Uterus (tissue), 4 donors: ENCODE measurements at places on chromosomes 7 and 10. TPM values are rescaled to one million over a fixed set of nuclear protein-coding genes. Genes with fewer than 3 reads are reported as not detected.

- DNase-seq: no peak
Measured at GRCh38 chr7:50717181-50717580, 65.5 kb downstream of the GRB10 start.

GRCh38 chr10:6068422-6068821, 6.3 kb upstream of the IL2RA start:
- DNase-seq: no peak

- no peak for DNase-seq
Measured at GRCh38 chr7:36116347-36117202, 36.5 kb upstream of the EEPD1 start.

DNA sequence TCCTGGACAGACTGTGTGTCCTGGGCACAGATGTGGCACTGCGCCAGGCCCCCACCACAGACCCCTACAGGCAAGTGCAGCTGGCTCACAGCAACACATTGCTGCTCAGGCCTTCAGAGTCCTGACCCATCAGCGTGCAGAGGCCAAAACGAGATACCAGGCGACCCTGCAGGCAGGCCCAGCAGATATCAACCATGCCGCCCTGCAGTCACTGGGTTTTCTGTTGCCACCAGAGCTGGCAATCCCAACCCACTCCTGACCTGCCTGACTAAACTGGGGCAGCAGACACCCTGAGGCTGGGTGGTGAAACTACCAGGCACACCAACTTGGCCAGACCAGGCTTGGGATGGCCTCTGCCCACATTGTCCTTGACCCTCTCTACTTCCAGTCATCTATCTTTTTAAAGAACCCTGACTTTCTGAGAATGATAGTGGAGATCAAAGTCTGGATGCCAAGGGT, 20.3 kb downstream of the ZCCHC24 start:
- DNase-seq: no peak

DNA sequence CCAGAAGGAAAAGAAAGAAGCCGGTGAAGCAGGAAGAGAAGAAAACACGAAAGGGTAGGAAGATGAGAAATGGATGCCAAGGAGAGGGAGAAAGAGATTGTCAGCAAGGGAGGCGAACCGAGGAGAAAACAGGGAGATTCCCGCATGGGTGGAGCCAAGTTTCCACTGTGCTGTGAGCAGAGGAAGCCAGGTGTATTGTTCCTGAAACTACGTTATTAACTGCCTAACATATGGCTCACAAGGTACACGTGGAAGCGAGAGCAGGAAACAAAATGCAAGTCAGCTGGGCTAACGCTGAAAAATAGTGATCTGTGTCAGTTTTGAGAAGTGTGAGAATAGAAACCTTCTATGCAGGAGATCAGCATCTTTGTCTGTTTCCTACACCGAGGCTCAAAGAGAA, 20.4 kb upstream of the HIPK2 start:
- DNase-seq: no peak

- no peak for DNase-seq
Measured at GRCh38 chr10:73773152-73773879, 8.5 kb upstream of the CHCHD1 start.

The IDI2 gene
- total RNA-seq: not detected

The AZGP1 gene
- total RNA-seq: not detected

The TMEM270 gene
- not detected for total RNA-seq
